Stimulated activated CD8-positive, alpha-beta memory T cell treated with anti-CD3 and anti-CD28 coated beads, Interleukin-4, amount 100 ng/mL, for 48 hours (primary cell): ENCODE measurements at places on chromosomes 6 and 20.

GRCh38 chr6:2669067-2669700 lies 81.5 kb downstream of the MYLK4 start:
- DNase-seq: no peak

GRCh38 chr6:4781967-4782575 lies 5.9 kb downstream of the CDYL start:
- DNase-seq: no peak

DNA sequence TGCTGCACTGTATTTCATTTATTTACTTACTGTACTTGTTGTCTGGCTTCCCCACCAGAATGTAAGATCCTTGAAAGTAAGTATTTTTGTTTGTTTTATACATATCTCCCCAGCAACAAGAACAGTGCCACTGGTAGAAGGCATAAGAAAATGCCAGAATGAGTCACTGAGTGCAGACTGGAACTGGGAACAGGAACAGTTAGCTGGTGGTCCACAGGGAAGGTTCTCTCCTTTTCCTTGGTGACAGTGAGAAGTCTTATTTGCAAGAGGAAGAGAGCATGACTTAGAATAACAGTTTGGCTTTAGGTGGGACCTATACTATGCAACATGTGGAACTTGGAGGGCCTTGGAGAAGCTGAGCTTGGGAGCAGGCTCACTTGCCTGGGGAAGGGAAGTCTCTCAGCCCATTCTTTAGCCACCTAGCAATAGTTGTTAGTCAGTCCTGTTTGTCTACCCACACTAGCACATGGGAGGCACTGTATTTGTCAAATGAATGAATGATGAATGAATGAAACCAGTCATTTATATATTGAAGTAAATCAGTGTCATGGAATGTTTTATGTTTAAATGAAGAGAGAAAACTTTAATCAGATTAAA lies 203.5 kb downstream of the KCNQ5 start:
- DNase-seq: no peak

DNA sequence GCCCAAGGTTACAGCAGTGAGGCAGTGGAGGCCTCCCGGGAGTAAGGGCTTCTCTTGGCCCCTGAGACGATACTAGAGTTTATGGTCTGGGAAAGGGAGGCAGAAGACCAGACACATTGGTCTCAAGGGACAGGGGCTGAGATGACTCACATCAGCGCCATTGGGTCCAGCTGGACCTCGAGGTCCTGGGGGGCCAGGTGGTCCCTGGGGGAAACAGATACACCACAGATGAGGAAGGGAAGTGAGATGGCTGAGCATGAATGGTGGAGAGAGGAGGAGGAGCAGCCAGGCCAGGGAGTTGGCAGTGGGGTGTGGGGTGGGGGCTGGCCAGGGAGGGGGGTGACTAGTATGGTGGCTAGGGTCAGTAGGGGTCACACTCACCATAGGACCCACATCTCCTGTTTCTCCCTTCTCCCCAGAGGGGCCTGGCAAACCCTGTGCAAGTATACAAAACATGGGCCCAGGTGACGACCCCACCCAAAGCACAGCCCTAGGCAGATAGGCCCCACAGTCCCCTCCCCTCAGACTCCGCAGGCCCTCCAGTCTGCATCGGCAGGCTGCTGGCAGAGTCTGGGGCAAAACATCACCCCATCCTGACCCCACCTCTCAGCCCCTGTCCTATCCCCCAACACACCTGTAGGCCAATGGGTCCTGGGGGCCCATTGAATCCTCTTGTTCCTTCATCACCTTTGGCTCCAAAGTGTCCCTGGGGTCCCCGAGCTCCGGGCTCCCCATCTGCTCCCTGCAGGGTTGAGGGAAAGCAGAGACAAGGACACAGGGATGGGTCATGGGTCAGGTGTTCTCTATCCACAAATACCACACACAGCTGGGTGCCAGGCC lies 21.9 kb downstream of the COL11A2 start:
- no peak for DNase-seq

GRCh38 chr6:69138893-69139494 lies 503.9 kb downstream of the ADGRB3 start:
- DNase-seq: no peak

DNA sequence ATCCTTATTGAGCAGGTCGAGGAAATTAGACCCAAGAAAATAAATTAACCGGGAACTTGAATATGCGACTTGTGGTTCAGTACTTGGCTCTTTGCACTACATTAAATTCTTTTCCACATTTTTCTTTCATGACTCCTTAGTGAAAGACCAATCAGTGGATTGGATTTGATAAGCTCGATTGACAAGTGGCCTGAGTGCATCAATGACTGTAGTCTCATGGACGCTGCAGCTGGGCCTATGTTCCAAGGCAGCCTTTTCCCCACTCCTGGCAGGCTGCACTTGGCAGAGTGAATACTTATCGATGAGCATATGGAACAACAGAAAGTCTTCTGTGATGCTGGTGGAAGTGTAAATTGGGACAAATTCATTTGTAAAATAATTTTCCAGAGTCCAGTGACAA lies 210.8 kb upstream of the EXOC2 start:
- DNase-seq: no peak

GRCh38 chr6:111852725-111853124 lies 20.5 kb downstream of the FYN start:
- DNase-seq: no peak
